ENCODE measurements at places on chromosomes 16 and 17.

DNA sequence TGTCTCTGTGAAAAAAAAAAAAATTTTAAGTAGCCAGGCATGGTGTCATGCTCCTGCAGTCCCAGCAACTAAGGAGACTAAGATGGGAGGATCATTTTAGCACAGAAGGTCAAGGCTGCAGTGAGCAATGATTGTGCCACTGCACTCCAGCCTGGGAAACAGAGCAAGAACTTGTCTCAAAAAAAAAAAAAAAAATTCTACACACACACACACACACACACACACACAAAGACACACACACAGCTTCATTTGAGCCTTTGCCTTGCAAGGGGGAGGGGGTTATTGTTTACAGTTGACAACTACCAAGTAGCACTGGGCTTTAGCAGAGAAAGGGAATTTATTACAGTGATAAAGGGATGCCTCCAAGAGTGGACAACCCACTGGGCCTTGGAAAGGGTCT lies 4.9 kb upstream of the POLR3E start:
- DNase-seq: no peak

GRCh38 chr16:56163938-56164337 lies 27.4 kb upstream of the GNAO1 start:
- no peak for DNase-seq

- no peak for DNase-seq
Measured at GRCh38 chr17:42268236-42268635, 8.0 kb downstream of the STAT5B start.

DNA sequence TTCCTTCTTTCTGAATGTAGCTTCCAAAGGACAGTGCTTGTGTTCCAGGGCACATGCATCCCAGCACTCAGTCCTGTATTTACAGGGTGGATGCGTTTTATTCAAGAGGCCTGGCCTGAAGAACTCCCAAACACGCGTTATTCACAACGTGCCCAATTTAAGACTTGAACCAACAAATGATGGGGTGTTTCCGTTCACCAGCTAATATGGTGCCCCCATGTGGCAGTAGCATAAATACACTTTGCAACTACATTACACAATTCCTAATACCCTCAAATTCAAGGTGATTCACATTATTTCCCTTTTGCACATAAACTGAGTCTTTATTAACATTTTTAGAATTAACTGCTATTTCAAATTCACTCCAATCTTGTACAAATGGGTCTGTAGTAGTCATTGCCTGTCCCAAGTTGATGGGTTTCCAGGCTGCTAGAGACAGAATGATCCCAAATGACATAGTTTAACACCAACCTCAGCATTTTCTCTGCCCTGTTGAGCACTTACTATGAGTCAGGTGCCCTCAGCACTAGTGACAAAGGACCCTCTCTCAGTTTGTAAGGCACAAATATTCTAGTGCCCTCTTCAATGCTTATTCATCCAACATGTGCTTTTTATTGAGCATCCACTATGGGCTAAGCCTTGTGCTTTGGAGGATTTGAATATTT lies 26.9 kb downstream of the HSD17B2 start:
- DNase-seq: no peak

DNA sequence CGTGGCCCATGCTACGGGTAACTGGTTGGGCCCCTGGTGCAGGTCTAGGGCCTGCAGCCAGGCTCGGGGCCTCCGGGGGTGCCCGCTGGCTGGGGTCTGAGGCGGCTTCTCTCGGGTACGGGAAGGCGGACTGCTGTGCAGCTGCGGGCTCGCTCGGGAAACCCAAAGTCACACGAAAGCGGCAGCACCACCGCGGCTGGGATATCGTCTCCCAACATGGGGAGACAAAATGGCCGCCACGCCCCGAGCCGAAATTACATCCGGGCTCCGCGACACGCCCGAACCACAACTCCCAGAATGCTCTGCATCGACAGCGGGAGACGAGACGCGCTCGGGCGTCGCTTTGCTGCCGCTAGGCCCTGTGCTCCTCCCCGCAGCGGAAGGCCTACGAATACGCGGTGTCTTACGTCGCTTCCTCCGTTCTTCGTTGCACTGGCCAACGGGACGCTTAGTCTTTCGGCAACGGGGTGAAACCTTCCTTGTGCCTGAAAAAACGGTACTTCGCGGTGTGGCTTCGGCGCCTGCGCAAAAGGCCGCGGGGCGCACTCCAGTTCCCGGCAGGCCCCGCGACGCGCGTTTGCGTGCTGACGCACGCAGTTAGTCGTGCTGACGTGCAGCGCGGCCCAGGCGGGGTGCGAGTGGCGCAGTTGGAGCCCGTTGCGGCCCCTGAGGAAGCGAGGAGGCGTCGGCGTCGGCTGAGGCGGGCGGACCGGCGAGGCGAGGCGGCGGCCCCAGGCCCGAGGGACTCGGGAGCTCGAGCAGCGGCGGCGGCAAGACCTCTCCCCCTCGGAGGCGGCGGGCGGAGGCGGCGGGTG lies at the start of gene SRRM2:
Gene SRRM2, plus strand, starts transcription at position 604 of the 815 bp plus-strand sequence. CDS start 3,727 bp downstream, outside the sequence.
- peak; percentile 84 for DNase-seq

DNA sequence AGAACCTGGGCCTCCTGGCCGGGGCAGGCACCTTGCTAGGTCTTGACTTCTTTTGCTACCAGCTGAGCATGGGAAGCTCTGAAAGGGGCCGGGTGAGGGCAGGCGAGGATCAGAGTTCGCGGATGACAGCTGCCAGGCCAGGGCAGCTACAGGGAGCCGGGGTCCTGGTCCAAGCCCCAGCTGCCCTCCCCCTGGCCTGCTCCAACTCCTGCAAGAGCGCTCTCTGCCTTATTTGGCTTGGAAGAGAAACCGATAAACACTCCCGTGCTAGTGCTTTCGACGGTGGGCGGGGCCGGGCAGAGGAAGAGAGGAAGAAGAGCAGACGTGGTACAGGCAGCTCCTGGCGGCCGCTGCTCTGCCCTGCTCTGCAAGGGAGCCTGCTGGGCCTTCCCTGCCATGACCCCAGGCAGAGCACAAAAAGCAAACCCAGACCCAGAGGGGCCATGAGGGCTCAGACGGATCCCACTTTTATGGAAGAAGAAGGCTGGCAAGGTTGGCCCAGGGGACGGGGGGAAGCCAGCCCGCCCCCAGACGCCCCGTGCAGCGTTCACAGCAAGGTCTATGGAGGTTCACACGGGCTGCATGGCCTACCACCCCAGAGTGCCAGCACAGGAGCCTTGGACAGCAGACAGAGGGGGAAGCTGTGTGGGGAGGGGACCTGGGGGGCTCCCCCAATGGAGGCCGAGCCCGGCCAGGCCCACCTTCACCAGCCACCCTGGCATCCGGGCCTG lies 25.6 kb downstream of the PIEZO1 start:
- peak; percentile 67 for DNase-seq

- DNase-seq: peak; percentile 78
Measured at GRCh38 chr17:76598004-76598439, 12.4 kb upstream of the ST6GALNAC2 start.

- no peak for DNase-seq
Measured at GRCh38 chr17:63558441-63558840, 8.2 kb downstream of the DCAF7 start.

DNA sequence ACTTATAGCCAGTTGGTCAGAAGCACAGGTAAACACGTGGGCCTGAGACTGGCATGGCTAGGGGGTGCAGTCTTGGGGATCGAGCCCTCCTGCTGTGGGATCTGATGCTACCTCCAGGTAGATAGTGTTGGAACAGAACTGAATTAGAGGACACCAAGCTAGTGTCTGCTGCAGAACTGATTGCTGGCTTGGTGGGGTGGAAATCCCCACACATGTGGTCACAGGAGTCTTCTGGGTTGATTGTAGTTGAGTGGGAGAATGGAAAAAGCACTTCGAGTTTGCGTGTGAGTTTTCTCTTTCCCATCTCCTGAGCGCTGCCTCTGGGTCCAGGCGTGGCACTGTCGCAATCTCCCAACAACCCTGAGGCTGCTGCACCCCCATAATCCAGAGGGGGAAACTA lies 8.0 kb upstream of the SPATA32 start:
- no peak for DNase-seq

GRCh38 chr16:59993101-59993500 lies 1259.0 kb upstream of the GOT2 start:
- DNase-seq: no peak

GRCh38 chr17:75892556-75893224 lies 4.1 kb downstream of the TRIM65 start:
- no peak for DNase-seq

DNA sequence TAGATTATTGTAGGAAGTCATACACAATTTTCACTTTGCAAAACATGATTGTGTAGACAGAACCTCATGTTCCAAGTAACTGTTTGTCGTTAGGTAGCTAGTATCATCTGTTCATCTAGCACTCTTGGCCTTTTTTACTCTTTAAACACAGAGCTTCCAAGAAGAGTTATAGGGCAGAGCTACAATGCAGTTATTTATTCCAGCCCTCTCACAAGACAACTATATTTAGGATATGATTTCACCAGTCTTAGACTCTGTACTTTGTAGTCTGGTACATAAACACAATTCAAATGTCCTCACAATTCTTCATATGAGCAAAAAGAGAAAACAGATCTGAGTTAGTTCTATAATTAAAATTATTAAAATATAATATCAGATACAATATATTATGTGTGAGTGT lies 37.9 kb downstream of the KCNJ2 start:
- no peak for DNase-seq

GRCh38 chr17:28520687-28521086 lies 14.5 kb downstream of the FOXN1 start:
- no peak for DNase-seq

DNA sequence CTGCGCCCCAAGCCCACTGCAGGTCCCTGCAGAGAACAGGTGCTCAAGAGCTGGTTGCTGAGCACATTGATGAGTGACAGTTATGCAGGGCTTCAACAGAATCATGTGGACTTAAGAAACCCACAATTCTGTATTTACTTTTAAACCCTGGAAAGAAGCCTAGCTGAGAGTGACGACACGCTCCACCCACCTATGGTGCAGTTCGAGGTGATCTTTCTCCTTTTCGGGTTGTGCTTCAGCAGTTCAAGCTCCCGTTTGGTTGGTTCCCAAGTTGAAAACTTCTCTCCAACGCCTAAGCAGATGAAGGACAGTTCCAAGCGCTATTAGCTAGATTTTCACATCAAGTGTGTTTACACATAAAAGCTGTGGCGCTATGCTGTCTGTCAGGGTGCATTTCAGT lies 23.9 kb downstream of the USP22 start:
- DNase-seq: no peak

GRCh38 chr17:62188713-62189112 lies 123.6 kb upstream of the MED13 start:
- no peak for DNase-seq

DNA sequence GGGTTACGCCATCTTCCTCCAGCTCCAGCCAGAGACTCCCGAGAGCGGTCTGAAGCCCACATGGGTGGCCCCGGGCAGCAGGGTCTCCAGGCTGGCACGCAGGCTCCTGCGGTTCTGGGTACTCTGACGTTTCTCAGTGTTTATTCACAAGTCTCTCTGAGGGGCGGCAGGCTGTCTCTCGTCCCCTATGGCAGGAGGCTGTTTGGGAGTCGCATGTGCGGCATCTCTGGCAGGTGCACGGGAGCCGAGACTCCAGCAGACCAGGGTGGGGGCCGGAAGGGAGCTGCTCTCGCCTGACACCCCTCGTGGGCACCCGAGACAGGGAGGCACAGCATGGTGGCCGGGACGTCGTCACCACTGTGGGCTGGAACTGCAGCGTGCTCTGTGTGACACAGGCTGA lies 48.1 kb downstream of the ZNF778 start:
- DNase-seq: no peak

DNA sequence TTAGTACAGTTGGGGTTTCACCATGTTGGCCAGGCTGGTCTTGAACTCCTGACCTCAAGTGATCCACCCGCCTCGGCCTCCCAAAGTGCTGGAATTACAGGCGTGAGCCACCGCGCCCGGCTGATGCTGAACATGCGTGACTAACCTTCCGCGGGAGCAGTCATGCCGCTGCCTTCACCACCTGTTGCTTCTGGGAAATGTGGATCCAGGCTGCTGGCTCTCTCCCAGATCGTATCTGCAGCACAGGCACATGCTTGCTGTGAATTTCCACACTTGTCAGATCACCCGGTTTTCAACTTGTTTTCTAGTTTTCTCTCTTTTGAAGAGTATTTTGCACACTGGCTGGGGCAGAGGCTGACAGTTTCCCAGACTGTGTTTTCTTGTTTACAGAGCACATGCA lies 97.9 kb downstream of the ADCY9 start:
- DNase-seq: no peak

- DNase-seq: no peak
Measured at GRCh38 chr17:48506246-48506645, 24.6 kb downstream of the HOXB1 start.

- peak; percentile 65 for DNase-seq
Measured at GRCh38 chr17:82236142-82236971, 7.5 kb downstream of the SLC16A3 start.

DNA sequence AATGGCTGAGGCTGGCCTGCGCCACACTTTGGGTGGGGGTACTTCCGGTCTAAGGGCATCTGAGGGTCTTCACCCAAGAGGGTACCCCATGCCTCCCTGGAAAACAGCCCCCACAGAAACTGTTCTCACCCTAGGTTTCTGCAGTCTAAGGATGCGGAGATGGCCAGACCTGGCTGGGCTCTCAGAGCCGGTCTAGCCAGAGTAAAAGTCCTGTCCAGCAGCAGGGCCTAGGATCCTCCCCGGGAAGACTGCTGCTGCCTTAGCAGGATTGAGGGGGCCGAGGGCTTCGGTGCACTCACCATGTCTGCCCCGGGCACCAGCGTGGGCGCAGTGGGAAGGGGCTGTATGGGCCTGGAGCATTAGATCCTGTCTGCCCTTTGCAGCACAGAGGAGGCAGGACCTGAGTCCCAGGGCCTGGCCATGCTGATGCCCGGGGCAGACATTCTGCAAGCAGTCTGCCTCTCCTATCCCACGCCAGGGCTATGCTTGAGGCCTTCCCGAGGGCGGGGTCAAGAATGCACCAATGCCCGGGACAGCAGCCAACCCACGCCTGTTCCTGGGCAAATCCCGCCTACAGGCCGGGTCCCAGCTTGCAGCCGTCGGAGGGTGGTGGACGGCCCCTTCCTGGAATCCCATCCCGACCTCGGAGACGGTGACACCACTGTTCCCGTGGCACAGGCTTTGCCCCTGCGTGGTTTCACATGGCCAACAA lies 54.7 kb downstream of the CBFA2T3 start:
- DNase-seq: no peak

Measured in NCI-H510A treated with DMSO at 0.1 percent for 48 hours (cell line).